Activated CD4-positive, alpha-beta T cell treated with anti-CD3 and anti-CD28 coated beads, Interleukin-2, amount 10 ng/mL, durations not matched to agents 24 days and 14 days (primary cell): ENCODE measurements at places on chromosomes 11 and 22. TPM values are rescaled to one million over a fixed set of nuclear protein-coding genes. Genes with fewer than 3 reads are reported as not detected.

The LGALS12 gene
- not detected in 2 replicates for total RNA-seq

The VEGFB gene
- total RNA-seq: 65.4 and 66.7 TPM in 2 replicates

The OR5P2 gene
- not detected in 2 replicates for total RNA-seq

The ZNF214 gene
- total RNA-seq: not detected in 2 replicates

The GVQW3 gene
- 3.7 and 4.3 TPM in 2 replicates for total RNA-seq

The FGF4 gene
- not detected in 2 replicates for total RNA-seq

The NEFH gene
- total RNA-seq: 7.9 TPM in 2 replicates

The SYT9 gene
- total RNA-seq: not detected in 2 replicates

The CATSPERZ gene
- total RNA-seq: not detected in 2 replicates

The CARNS1 gene
- 0.77 and 0.83 TPM in 2 replicates for total RNA-seq

The TTC12 gene
- total RNA-seq: 5.3 and 9.2 TPM in 2 replicates

The APOA4 gene
- total RNA-seq: not detected in 2 replicates

The SPON1 gene
- 0.14 and 0.42 TPM in 2 replicates for total RNA-seq

The NOX4 gene
- not detected in 2 replicates for total RNA-seq

The ISX gene
- total RNA-seq: not detected in 2 replicates

The PHETA2 gene
- total RNA-seq: 5.0 and 6.2 TPM in 2 replicates

The GLYAT gene
- total RNA-seq: not detected in 2 replicates

The EXPH5 gene
- 0.90 and 0.91 TPM in 2 replicates for total RNA-seq
